ENCODE measurements at places on chromosomes 16 and 17.

- DNase-seq = no peak
These were observed 36.2 kb downstream of the ADCY7 start for GRCh38 chr16:50302472-50303005.

- DNase-seq = no peak
These were observed 125.1 kb downstream of the BANP start for GRCh38 chr16:88076211-88076931.

GRCh38 chr17:44014133-44014436 lies 678 bp downstream of the TMEM101 start:
- DNase-seq = no peak

- no peak for DNase-seq
These were observed 204.3 kb downstream of the RAB11FIP4 start for GRCh38 chr17:31595666-31596381.

DNA sequence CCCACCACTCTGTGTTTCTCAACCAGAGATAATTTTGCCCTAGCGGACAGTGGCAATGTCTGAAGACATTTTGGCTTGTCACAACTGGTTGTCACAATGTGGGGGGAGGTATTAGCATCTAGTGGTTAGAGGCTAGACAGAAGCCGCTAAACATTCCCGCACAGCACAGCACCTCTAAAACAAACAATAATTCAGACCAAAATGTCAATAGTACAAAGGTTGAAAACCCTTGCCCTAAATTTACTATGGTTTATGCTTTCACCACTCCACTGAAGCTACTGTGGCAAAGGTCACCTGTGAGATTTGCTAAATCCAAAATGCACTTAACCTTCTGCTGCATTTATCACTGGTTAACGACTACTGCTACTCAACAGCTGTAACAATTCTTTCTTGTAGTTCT lies 14.1 kb downstream of the NUP88 start:
- no peak for DNase-seq

Data from choroid plexus epithelial cell (primary cell).